HuH-7.5 (cell line): ENCODE measurements at places on chromosomes 13 and 19.

DNA sequence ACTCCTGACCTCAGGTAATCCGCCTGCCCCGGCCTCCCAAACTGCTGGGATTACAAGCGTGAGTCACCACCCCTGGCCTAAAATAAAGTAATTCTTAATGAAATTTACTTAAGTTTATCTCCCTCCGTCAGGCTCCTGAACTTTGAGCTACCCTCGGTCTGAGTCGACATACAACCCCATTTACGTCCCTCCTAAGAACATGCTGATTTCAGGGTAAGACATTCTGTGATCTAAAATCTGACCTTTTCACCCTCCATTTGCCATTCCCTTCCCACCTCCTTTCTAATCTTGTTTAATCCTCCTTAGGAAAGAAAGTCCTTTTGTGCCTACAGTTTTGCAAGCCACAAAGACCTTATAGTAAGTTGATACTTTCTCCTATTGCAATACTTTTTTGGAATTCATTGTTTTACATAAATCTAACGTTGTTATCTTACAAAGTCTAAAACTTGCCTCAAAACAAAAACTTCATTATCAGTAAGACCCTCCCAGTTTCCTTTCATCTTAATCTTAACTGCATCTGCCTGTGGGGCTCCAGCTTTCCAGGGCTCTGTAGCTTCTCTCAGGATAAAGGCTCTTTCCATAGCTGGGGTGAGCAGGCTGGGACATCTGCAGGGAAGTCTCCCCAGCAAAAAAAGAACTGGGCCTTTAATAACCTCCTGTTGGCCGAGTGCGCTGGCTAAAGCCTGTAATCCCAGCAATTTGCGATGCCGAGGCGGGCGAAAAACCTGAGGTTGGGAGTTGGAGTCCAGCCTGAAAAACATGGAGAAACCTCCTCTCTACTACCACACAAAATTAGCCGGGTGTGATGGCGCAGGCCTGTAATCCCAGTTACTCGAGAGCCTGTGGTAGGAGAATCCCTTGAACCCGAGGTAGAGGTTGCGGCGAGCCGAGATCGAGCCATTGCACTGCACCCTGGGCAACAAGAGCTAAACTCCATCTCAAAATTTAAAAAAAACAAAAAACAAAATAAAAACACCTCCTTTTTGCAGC, 143.1 kb downstream of the ZNF737 start:
- DNase-seq: no peak

DNA sequence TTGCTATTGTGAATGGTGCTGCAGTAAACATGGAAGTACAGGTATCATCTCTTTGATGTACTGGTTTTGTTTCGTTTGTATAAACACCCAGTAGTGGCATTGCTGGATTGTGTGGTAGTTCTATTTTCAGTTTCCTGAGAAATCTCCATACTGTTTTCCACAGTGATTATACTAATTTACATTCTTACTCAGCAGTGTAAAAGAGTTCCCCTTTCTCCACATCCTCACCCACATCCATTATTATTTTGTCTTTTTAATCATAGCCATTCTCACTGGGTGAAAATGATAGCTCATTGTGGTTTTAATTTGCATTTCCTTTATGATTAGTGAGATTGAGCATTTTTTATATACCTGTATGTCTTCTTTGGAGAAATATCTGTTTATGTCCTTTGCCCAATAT, 62.3 kb upstream of the PARP4 start:
- DNase-seq: no peak

- DNase-seq: peak; percentile 43
Observed at GRCh38 chr13:25037057-25037813, 58.7 kb upstream of the PABPC3 start.

DNA sequence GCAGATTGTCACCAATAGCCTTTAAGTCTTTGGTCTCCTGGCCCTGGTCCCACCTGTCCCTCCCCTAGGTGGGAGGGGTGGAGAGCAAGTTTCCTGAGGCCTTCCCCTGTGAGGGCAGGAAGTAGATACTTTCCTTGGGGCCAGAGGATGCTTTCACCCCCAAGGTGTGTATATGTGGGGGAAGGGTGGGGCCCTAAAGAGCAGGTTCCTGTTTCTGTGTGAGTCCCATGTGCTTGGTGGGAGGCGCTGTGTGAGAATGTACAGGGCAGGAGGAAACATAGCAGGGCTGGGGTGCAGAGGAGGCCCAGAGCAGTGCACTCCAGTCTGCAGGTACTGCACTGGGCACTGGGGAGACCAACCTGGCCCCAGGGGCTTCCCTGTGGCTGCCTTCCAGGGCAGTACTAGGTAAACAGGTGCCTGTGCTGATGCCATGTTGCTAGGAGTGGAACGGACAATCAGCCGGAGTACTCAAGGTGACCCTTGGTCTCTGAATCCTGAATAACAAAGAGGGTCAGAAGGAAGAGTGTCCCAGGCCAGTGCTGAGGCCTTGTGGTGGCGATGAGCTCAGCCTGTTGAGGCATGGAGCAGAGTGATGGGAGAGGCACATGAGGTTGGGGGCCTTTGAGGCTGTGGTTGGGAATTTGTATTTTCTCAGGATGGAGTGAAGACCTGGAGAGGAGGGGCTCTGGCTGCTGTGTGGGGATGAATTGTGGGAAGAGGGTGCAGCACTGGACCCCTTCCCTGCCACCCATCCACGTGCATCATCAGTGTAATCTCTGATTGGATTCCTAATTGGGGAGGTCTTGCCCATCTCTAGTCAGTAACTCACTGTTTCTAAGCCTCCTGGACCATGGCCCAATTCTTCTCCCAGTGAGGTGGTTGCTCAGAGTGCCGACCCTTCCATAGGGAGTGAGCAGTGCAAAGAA, 5.1 kb downstream of the EGLN2 start:
- DNase-seq: no peak

GRCh38 chr13:112779856-112780604, 90.2 kb downstream of the ATP11A start:
- no peak for DNase-seq

DNA sequence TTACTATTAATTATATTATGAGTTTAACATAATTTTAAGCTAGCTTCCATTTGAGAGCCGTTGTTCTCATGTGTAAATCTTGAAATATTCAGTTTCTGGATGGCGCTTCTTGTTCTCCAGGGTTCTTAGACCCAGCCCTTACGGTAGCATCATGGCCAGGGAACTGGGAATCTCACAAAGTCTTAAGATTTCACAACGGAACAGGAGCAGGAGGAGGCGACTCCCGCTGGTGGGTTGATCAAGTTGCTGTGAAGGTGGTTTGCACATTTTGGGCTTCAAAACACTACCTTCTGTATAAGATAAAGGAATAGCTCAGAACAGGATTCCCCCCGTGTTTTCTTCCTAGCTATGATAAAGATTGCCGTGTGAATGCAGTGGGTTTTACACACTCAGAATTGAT, 2.8 kb downstream of the NAXD start:
- no peak for DNase-seq

GRCh38 chr13:23750383-23751121, 138.6 kb downstream of the MIPEP start:
- no peak for DNase-seq

DNA sequence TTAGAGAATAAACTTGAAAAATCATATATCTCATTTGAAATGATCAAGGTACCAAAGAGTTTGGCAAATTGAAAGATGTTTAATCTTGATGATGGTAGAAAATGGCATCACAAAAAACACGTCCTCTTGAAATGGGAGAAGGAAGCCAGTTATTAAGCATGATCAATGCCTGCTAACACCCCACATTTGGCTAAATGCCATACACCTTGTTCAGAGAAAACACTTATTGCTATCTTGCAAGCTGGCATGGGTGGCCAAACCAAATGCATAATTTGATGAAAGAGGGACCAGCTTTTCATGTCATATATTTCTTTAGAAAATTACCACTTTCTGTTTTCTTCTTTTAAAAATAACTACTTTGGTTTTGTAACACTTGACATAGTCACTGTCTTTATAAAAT, 141.3 kb downstream of the ZAR1L start:
- DNase-seq: no peak

DNA sequence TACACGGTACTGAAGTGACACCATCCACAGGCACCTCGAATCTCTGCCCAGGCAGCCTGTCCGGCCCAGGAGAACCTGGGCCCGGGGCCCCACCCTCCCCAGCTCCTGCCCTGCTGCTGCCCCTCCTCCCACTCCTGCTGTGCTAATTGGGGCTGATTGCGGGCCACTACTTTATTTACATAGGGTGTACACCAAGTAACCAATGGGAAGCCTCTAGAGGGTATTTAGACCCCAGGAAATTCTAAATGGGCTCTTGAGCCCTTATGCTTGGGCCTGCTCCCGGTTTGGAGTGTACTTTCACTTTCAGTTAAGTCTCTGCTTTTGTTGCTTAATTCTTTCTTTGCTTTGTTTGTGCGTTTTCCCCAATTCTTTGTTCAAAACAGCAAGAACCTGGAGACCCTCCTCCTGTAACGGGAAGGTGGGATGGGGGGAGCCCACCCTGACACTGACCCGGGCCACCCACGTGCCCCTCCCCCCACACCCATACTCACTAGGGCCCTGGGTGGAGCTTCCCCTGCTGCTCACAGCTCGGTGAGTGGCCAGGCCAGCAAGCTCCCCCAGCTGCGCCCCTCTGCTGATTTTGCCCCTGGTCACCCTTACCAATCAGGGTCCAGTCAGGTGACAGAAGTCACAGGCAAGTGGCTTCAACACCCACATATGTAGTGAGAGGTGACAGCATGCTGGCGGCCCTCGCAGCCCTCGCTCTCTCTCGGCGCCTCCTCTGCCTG, 9.4 kb downstream of the SCGB2B2 start:
- no peak for DNase-seq

- DNase-seq: no peak
Observed at GRCh38 chr13:76707360-76707759, 178.8 kb downstream of the KCTD12 start.

GRCh38 chr13:25210842-25211569, 38.9 kb upstream of the AMER2 start:
- no peak for DNase-seq

DNA sequence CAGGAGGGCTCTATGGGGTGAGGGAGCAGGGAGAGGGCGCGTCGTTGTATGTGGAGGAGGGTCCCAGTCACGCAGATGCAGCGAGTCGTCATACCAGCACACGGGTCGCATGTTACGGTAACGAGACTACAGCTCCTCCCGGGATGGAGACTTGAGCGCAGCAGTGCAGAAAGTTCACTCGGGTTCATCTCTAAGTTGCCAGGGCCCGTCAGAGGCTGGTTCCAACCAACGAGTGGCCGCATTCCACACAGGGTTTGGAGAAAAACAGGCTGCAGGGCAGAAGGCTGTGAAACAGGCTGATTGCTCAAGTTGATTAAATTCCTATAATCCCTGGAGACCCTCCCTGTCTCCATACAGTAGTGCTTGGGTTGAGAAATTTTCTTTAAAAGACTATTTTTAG, 21.9 kb upstream of the TTYH1 start:
- no peak for DNase-seq

GRCh38 chr13:24911133-24911908, 147.4 kb downstream of the RNF17 start:
- DNase-seq: no peak

DNA sequence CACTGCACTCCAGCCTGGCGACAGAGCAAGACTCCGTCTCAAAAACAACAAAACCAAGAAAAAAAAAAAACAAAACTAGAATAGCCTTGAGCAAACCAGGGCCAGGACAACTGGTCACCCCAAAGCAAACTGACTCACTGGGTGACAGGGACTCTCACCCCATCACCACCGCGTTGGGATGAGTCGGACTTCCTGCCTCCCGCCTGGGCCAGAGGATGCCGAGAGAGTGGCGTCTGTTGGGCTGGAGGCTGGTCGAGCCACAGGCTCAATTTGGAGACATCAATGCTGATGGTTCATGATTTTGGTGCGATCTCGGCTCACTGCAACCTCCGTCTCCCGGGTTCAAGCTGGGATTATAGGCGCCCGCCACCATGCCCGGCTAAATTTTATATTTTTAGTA, 11.6 kb downstream of the TMPRSS9 start:
- no peak for DNase-seq

- peak; percentile 75 for DNase-seq
Observed at GRCh38 chr19:42529248-42529764, 1.0 kb upstream of the CEACAM1 start.

DNA sequence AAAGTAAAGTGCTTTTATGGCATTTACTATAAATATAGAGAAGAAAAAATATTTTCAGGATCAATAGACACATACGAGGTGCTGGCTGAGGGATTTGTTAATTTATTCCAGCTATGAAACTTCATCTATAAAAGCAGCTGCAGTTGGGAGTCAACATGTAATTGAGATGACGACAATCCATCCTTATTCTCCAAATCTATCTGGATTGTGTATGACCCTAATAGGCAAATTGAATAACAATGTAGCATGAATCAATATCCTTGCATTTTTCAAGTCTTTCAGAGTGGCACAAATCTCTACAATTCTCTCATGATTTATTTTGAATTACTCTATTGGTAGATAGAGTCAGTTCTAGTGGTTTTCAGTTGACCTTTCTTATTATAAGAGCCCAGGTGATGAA, 1296.5 kb upstream of the SPRY2 start:
- DNase-seq: no peak
